ENCODE measurements at places on chromosomes 3 and 15.

DNA sequence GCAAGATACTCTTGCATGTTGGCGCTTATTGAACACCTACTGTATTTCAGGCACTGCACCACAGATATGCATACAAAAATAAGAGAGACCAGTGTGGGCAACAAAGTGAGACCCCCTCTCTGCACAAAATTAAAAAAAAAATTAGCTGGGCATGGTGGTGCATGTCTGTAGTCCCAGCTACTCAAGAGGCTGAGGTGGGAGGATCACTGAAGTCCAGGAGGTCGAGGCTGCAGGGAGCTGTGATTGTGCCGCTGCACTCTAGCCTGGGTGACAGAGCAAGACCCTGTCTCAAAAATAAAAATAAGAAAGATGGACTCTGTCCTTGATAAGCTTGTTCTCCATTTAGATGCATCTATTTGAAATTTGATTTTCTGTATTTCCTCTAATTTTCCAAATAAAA is 20.8 kb downstream of the FEM1B start:
- no peak overlapping the region for H3K27ac ChIP-seq
- no peak overlapping the region for H3K4me3 ChIP-seq
- no peaks in the 10 kb centered on the region for H3K27me3 ChIP-seq
- DNase-seq: no peak

DNA sequence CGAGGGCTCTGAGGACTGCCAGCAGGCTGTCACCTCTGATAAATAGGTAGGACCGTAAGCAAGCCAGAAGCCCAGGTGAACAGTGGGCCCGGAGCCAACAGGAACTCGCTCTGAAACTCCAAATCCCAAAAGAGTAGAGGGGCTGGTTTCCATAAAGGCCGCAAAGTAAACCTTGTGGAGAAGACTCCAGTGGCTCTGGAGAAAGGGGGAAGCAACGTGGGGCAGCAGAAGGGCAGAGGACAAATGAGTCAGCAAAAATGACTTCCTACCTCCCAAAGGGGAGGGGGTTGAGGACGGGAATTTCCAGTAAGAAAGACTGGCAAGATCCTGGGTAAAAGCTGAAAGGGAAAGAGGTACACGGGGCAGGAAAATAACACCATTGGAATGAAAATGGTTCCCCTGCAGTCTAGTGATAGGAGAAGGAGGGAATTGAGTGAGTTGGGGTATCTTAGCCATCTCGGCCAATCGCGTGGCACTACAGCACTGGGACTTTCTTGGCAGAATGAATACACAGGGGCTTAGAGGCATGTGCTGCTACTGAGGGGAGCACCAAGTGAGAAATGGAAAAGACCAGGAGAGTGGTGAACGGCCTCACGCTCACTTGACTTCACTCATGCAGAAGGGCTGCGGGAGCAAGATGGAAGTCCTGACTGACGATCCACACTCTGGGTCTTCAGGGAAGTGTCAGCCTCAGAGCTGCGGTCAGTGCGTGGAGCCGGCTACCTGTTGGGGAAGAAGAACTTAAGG is 33.2 kb downstream of the BMF start:
- H3K27ac ChIP-seq: peak overlapping the region; percentile 69
- DNase-seq: no peak
- H3K27me3 ChIP-seq: no peaks in the 10 kb centered on the region
- H3K4me1 ChIP-seq: peaks cover 13% of the 10 kb centered on the region
- H3K36me3 ChIP-seq: no peaks in the 10 kb centered on the region
- no peak overlapping the region for H3K4me3 ChIP-seq

GRCh38 chr15:84913360-84913723 is 28.9 kb downstream of the SLC28A1 start:
- no peaks in the 10 kb centered on the region for H3K36me3 ChIP-seq
- no peak for DNase-seq
- H3K4me3 ChIP-seq: no peak overlapping the region
- H3K27me3 ChIP-seq: no peaks in the 10 kb centered on the region
- peak overlapping the region; percentile 74 for H3K27ac ChIP-seq

DNA sequence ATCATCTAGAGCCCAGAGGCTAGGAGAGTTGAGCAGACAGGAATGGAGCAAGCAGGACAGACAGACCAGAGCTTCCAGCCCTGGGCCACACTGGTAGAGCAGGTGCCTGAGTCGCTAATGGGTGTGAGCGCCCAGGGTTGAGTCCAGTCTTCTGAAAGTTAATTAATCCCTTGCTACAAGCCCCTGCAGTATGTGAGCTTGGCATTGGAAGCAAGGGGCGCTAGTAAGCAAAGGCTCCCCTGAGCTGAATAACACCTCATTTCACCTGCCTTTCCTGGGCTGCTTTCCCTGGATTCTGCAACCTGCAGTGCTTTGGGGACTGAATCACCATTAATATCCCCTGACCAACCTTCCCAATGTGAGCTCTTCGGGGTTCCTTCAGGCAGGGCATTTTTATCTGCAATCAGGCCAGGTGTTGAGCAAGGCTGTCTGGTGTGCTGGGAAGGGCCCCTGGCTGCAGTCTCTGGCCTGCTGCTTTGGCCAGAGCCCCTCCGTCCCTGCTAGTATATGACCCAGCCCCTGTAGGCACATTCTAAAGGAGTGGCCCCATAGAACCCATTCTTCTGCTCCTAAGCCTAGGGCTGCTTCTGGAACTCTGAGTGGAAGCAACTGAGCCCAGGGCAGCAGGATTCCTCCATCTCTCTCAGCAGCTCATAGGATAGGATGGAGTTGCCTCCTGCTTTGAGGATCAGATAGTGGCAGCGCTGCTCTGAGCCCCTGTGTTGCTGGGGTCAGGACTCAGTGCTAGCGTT is 45.1 kb upstream of the EPHB1 start:
- H3K27ac ChIP-seq: no peak overlapping the region
- H3K4me3 ChIP-seq: no peak overlapping the region
- H3K36me3 ChIP-seq: no peaks in the 10 kb centered on the region
- no peaks in the 10 kb centered on the region for H3K4me1 ChIP-seq

DNA sequence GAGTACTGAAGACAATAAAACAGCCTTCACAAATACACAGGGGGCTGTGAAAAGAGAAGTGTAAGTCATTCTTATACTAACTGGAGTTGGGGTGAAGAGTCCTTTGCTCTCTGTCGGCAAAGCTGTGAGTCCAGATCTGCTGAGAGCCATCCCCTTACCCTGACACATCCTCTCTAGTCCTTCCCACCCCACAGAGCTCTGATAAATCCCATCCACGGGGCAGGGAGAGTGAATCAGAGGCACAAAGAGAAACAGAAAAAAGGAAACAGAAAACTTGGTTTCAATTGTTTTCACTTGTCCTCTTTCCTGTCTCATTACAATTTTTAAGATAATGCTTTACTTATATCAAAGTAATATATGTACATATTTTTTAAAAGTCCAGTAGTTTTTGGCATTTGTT is 18.2 kb upstream of the ZNF639 start:
- no peaks in the 10 kb centered on the region for H3K27me3 ChIP-seq
- H3K4me3 ChIP-seq: no peak overlapping the region
- H3K36me3 ChIP-seq: no peaks in the 10 kb centered on the region
- DNase-seq: no peak
- H3K4me1 ChIP-seq: no peaks in the 10 kb centered on the region

- peak overlapping the region; percentile 44 for H3K4me3 ChIP-seq
- no peak for DNase-seq
- peak overlapping the region; percentile 66 for H3K27ac ChIP-seq
- no peaks in the 10 kb centered on the region for H3K36me3 ChIP-seq
Observed at GRCh38 chr3:112086875-112087524, 811 bp downstream of the C3orf52 start.

- H3K4me1 ChIP-seq: no peaks in the 10 kb centered on the region
- no peak overlapping the region for H3K4me3 ChIP-seq
- no peak overlapping the region for H3K27ac ChIP-seq
- no peaks in the 10 kb centered on the region for H3K27me3 ChIP-seq
Observed at GRCh38 chr3:13111173-13111872, 38.1 kb upstream of the IQSEC1 start.

DNA sequence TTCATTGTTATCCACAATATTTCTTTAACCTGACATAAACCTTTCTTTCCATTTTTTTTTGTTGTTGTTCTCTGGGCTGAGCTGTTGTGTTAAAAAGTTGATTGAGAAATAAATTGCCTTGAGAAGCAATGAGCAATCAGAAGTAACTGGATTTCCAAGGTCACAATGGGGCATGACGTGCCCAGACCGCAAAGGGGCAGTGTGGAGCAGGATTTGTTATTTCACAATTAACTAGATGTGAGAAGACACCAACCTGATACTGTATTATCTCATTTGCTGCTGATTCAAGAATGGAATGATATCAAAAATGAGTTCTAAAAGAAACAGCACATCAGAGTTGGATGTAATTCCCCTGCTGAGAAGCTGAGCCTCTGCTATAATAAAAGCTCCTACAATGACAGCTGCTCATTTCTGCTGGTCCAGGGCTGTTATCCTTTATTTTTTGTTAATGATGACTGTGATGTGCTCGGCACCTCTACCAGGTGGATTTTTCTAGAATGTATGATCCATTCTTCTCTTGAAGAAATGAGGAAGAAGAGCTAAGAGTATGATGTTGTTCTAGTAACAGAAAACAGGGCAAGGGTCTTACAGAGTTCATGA is 28.1 kb downstream of the CPNE4 start:
- no peaks in the 10 kb centered on the region for H3K27me3 ChIP-seq
- H3K27ac ChIP-seq: no peak overlapping the region
- no peak overlapping the region for H3K4me3 ChIP-seq
- H3K36me3 ChIP-seq: no peaks in the 10 kb centered on the region

- H3K27me3 ChIP-seq: no peaks in the 10 kb centered on the region
- DNase-seq: no peak
- H3K4me3 ChIP-seq: no peak overlapping the region
- H3K27ac ChIP-seq: no peak overlapping the region
Observed at GRCh38 chr15:27124287-27124871, 153.4 kb downstream of the GABRG3 start.

GRCh38 chr15:66027268-66027805 is 158.0 kb downstream of the RAB11A start:
- no peak for DNase-seq
- no peaks in the 10 kb centered on the region for H3K4me1 ChIP-seq
- H3K27ac ChIP-seq: no peak overlapping the region
- H3K27me3 ChIP-seq: peaks cover 33% of the 10 kb centered on the region
- H3K4me3 ChIP-seq: no peak overlapping the region

All from left lung (tissue), 14 donors.